ENCODE measurements at places on chromosomes 16 and 17. TPM values are rescaled to one million over a fixed set of nuclear protein-coding genes. Genes with fewer than 3 reads are reported as not detected.

KCNH6 gene
- total RNA-seq = under 0.01 TPM

CORO1A gene
- total RNA-seq = 0.76 TPM

ADAP2 gene
- 0.43 TPM for total RNA-seq

CCL1 gene
- total RNA-seq = not detected

TBC1D3D gene
- total RNA-seq = 0.09 TPM

ZPBP2 gene
- total RNA-seq = not detected

DYNLRB2 gene
- 0.54 TPM for total RNA-seq

CCDC154 gene
- 0.17 TPM for total RNA-seq

YBX2 gene
- total RNA-seq = under 0.01 TPM

EVI2B gene
- under 0.01 TPM for total RNA-seq

MYOCD gene
- not detected for total RNA-seq

KRTAP2-1 gene
- total RNA-seq = not detected

BAHCC1 gene
- total RNA-seq = 2.7 TPM

All from dermis lymphatic vessel endothelial cell (primary cell).